CD8-positive, alpha-beta memory T cell (primary cell): ENCODE measurements at places on chromosomes 5 and 9. TPM values are rescaled to one million over a fixed set of nuclear protein-coding genes. Genes with fewer than 3 reads are reported as not detected.

GRCh38 chr5:34715711-34716110 lies 59.6 kb downstream of the RAI14 start:
- no peak for DNase-seq

Gene FAT2
- not detected for total RNA-seq

DNA sequence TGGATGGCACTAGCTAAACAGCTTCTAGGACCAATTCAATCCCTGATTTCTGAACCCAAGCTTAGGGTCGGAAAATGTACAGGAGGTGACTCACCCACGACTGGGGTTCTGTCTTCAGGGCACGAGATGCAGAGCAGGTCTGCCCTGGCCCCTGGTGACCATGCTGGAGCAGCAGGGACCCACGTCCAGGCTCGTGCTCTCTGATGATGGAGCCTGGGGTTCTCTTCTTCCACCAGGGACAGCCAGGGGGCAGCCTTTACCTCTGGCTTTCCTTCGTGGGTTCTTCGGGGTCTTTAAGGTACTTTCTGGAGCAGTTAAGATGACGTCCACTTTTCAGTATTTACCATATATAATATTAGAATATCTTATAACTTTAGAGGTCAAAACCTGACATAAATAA lies 2.1 kb downstream of the CFAP77 start:
- DNase-seq: peak; percentile 31

- DNase-seq: no peak
Measured at GRCh38 chr5:140677947-140678346, 4.6 kb upstream of the DND1 start.

Gene SPINK7
- not detected for total RNA-seq

Gene ADRB2
- 1.6 TPM for total RNA-seq

DNA sequence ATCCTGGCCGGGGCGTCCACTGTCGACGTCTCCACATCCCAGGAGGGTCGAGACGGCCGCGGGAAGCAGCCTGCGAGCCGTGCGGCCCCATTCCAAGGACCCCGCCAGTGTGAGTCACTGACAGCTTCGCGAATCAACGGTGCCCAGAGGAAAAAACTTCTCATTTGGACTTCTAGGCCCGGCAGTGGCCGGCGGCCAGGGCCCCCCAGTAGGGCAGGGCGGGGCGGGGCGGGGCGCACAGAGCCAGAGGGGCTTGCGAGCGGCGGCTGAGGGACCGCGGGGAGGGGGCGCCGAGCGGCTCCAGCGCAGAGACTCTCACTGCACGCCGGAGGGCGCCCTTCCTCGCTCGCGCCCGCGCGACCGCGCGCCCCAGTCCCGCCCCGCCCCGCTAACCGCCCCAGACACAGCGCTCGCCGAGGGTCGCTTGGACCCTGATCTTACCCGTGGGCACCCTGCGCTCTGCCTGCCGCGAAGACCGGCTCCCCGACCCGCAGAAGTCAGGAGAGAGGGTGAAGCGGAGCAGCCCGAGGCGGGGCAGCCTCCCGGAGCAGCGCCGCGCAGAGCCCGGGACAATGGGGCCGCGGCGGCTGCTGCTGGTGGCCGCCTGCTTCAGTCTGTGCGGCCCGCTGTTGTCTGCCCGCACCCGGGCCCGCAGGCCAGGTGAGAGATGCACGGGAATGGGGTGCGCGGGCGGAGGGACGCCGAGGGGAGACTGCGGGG lies at the start of gene F2R:
TSS of gene F2R (plus strand) at position 391 of the 720 bp plus-strand sequence. CDS start at position 573, 182 bp downstream.
- peak; percentile 81 for DNase-seq

DNA sequence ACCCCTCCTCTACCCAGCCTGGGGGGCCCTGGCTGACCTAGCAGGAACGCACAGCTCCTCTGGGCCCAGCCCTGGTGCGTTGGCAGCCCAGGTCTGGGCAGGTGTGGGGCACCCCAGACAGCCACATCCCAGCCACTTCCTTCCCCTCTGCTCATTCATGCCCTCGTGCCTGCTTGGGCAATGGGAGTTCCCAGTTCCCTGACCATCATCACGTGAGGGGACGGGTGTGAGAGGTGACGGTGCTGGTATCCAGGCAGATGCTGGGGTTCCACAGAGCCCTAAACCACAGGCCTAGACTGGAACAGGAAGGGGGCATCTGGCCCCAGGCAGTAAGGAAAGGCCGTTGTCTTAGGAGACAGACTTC lies 8.4 kb downstream of the RALGDS start:
- peak; percentile 48 for DNase-seq

DNA sequence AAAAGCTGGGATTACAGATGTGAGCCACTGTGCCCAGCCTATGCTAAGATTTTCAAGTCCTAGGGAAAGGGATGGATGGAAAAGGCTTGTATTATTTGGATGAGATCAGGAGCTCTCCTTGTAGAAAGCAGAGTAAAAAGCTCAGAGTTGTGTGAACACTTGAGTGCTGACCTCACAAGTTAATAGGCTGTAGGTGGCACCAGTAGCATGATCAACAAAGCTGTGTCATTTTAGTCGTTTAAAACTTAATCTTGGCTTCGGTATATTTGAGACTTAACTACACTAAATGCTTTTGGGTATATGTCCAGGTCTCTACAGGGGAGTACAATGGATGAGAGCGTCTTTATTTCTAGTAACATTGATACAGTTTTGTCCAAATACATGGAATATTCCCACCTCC lies 264.2 kb downstream of the TMEM38B start:
- no peak for DNase-seq

GRCh38 chr5:15525703-15526275 lies 25.8 kb downstream of the FBXL7 start:
- no peak for DNase-seq

- DNase-seq: no peak
Measured at GRCh38 chr5:44412286-44412685, 23.1 kb upstream of the FGF10 start.

- no peak for DNase-seq
Measured at GRCh38 chr5:173777674-173778073, 110.5 kb upstream of the CPEB4 start.

DNA sequence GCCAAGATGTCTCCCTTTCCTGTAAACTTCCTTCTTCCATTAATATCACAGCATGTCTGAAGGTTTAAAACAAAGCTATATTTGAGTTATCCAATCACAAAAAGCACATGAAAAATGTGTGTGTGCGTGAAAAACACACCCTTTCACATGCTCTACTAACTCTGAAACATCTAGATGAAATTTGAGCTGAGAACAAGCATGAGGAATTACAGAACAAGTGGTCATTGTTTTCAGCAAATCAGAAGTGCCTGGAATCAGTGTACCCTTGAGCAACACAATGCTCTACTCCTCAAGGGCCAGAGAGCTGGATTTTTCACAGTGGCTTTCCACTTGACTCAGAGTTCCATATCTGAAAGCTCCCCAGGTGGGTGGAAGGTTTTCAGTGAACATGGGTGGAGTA lies 255.9 kb downstream of the PSAT1 start:
- no peak for DNase-seq

Gene CSF1R
- total RNA-seq: 2.7 TPM

Gene APBA1
- total RNA-seq: 0.13 TPM

Gene SCGB3A1
- total RNA-seq: 1.6 TPM

Gene ZFP62
- 27.6 TPM for total RNA-seq

DNA sequence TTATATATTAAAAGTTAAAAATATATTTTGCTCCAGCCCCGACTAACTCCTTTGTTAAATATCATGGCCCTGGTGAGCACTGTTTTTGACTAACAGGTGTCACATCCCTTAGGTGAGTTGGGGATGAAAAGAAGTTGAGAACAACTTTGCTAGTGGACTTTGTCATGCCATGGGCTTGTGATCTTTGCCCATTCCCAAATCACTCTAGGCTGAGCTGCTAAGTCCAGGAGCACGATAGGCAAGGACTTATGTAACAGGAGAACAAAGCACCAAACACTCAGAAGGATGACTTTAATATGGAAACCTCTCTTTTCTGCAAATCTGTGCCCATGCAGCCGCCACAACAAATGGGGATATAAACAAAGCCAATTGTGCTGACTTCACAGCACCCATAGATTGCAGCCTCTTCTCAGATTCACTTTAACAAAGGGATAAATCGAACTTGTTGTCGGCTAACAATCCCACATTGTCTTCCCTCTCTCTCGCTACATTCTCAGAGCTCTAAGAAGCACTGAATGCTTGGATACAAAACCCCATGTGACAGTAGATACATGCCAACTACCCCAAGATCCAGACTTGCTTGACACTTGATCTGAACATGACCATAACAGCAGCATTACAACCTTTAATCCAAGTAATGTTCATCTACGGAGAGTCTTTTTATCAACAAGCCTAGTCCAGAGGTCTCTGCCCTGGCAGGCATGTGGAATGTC lies 86.8 kb upstream of the CD180 start:
- DNase-seq: no peak

DNA sequence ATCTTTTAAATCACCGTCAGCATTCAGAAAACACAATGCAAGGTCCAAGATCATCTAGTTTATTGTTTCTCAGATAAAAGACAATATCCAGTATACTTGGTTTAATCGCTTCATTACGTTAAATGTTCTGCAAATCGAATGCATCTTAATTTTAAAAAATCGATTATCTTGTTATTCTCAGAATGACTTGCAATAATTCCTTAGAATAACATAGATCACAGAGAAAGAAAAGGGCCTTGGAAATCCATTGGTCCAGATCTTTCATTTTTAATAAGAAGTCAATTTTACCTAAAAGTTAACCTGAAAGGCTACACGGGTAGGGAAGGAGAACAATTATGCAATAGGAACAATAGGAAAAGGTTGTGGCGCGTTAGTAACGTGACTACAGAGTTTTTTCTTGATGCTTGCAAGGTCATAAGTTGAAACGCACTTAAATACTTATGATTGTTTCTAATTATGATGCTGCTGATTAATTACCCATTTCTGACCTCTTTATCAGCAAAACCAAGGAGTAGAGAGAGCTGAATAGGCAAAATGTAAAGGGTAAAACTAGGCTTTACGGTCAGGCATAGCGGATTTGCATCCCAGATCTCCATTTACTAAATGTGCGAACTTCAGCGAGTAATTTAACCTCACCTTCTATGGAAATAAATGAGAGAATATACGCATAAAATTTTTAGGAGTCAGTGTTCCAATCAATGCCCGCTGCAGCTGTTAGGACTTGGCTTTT lies 769 bp upstream of the LYRM7 start:
- DNase-seq: no peak

DNA sequence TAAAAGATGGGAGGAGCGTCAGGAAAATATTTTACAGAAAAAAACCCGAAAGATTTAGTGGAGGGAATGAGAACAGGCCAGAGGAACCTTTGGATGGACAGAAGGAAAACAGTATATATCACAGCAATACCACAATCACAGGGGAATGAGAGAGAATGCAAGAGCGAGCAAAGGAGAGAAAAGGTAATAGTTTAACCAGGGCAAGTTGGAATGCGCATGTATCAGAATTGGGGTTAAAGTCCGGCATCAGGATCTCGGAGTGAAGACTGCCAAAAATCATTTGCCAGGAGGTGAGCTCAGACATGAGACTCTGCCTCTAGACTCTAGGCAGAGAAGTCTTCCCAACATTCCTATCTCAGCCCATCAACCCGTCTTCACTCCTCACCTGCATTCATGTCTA lies 36.8 kb downstream of the PCDHGC5 start:
- DNase-seq: no peak

DNA sequence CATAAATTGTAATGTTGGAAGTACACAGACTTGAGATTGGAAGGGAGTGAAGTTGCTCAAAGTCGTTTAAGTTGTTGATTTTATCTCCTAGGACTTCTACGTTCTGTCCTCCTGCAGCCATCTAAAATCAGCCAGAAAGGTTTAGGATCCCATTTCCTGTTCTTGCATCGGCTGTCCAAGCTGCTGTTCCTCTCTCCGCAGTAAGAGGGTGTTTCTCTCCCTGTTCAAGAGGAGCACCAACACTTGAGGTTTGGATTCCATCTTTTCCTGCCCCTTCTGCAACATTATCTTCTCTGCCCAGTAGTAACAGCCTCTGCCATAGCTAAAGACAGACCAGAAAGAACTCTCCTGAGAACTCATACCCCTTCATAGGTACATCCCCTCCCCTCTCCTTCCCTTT lies 373.4 kb downstream of the GADD45G start:
- no peak for DNase-seq

GRCh38 chr9:92275541-92275940 lies 18.0 kb downstream of the IARS1 start:
- DNase-seq: no peak

GRCh38 chr5:41670854-41671479 lies 160.6 kb upstream of the PLCXD3 start:
- no peak for DNase-seq

Gene OR1L8
- total RNA-seq: not detected
